ENCODE measurements at places on chromosomes 7 and 10. TPM values are rescaled to one million over a fixed set of nuclear protein-coding genes. Genes with fewer than 3 reads are reported as not detected.

GRCh38 chr10:8044331-8044907 lies 10.1 kb upstream of the GATA3 start:
- no peak for DNase-seq
- H3K4me1 ChIP-seq = peaks cover 70% of the 10 kb centered on the region
- H3K27me3 ChIP-seq = peaks cover 97% of the 10 kb centered on the region
- H3K36me3 ChIP-seq = peaks cover 3% of the 10 kb centered on the region

DNA sequence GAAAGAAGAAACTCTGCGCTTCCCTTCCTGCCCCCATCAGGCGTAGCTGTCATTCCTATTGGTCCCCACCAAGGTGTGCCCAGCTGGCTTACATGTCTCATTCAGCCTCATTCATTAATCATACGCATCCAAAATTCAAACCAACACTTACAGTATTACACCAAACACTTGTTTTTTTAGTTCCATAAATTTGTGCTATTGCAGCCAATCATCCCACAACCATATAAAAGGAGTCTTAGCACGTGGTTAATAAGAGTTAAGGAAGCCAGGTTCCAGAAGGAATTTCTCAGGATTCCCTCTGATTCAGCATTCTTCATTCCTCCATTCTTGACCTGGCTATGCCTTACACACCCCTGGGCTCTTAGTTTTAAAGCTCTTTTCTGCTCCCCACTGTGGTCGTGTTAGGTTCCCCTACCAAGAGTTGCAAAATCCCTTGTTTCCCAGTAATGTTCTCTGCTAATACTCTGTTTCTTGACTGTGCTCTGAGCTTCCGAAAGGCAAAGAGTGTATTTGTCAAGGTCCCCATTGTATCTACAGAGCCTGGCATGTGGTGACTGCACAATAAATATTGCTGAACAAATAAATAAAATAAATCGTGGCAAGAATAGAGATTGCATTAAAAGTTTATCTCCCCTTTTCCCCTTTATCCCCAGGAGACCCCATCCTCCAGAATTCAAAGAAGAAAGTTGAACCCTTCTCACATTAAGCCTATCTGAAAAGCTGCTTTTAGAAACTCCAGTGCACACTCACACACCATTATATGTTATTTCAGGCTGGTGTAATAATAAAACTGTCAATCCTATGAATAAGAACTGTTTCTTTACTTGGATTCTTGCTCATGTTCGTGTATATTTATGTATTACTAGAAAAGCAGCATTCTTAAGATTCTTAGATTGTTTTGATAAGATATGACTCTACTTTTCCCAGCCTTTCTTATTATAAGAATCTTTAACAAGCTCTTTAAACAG lies 514.4 kb downstream of the INHBA start:
- H3K36me3 ChIP-seq = no peaks in the 10 kb centered on the region
- no peaks in the 10 kb centered on the region for H3K4me1 ChIP-seq
- H3K27me3 ChIP-seq = no peaks in the 10 kb centered on the region
- DNase-seq = no peak
- H3K4me3 ChIP-seq = no peak overlapping the region

DNA sequence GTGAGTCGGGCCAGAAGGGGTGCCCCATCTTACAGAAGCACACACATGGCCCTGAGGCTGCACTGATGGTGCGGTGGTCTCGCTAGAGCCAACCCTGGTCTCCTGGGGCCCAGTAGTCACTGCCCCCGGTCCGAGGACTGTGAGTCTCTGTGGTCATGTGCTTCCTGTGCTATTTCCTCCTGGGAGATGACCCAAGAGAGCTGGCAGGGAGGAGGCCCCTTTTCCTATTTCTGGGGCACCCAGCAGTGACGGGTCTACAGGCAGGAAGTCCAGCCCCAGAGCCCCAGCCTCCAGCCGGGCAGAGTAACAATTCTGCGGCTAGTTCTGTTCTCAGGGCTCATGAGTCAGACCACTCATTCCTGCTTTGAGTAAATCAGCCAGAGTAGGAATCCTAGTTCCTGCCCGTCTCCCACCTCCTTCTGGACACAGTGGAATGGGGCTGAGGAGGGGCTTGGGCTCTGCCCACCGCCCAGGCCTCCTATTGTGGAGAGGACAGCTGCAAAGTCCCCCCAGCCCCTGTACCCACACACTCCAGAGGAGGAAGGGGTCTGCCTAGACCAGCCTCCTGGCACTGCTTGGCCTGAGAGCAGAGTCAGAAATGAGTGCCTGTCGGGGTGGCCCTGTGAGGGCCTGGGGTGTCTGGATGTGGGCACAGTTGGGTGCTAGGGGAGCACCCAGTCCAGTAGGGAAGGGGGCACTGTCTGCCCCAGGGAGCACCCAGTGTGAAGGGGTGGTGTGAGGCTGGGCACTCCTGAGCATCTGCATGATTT lies 80.5 kb upstream of the PPIF start:
- peak; percentile 82 for DNase-seq
- H3K27ac ChIP-seq = peak overlapping the region; percentile 86
- H3K36me3 ChIP-seq = peaks cover 8% of the 10 kb centered on the region
- H3K4me3 ChIP-seq = no peak overlapping the region

- H3K27me3 ChIP-seq = peaks cover 2% of the 10 kb centered on the region
- no peak overlapping the region for H3K4me3 ChIP-seq
- H3K36me3 ChIP-seq = no peaks in the 10 kb centered on the region
- DNase-seq = no peak
- no peak overlapping the region for H3K27ac ChIP-seq
- H3K4me1 ChIP-seq = no peaks in the 10 kb centered on the region
Observed at GRCh38 chr10:25867321-25867720, 66.7 kb upstream of the MYO3A start.

- peak overlapping the region; percentile 91 for H3K27ac ChIP-seq
- no peak for DNase-seq
Observed at GRCh38 chr10:3829156-3830050, 44.4 kb upstream of the KLF6 start.

GRCh38 chr10:36247478-36247877 lies 605.4 kb upstream of the FZD8 start:
- no peak for DNase-seq
- no peak overlapping the region for H3K27ac ChIP-seq
- no peaks in the 10 kb centered on the region for H3K4me1 ChIP-seq
- no peaks in the 10 kb centered on the region for H3K27me3 ChIP-seq
- no peaks in the 10 kb centered on the region for H3K36me3 ChIP-seq

DNA sequence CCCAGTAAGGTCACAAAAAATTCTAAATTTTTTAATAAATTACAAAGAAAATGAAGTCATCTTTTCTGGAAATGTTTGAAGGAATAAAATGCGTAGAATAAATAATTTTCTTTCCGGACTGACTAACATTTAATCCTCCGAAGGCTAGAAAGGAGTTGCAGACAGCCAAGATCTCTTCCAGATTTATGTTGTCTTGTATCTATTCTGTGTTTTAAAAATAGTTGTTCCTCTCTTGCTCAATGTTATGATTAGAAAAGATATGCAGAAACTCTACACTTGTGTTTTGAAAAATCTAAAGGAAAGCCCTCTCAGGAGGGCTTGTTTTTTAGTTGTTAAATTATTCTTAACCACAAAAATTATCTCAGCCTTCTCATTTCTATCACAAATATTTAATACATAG lies 70.7 kb downstream of the MACC1 start:
- no peak overlapping the region for H3K27ac ChIP-seq
- no peak overlapping the region for H3K4me3 ChIP-seq
- no peaks in the 10 kb centered on the region for H3K36me3 ChIP-seq
- no peaks in the 10 kb centered on the region for H3K27me3 ChIP-seq
- no peaks in the 10 kb centered on the region for H3K4me1 ChIP-seq

- no peak overlapping the region for H3K27ac ChIP-seq
- no peak overlapping the region for H3K4me3 ChIP-seq
Observed at GRCh38 chr7:39271402-39271801, 293.7 kb downstream of the POU6F2 start.

DNA sequence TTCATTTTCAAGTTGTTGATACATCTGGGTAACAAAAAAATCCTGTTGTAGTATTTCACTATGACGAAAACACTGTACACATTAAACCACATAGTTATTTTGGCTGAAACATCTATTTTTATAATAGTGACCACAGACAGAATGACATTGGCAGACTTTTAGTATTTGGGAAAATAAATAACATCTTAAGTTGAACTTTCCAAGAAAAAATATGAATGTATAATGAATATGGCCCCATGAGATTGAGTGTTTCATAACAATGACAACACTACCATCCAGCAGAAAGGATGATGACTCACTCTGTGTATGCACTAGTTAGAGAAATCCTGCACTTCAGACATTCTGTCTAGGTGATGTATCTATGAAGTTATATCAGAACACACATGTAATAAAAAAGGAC lies 118.1 kb downstream of the SEMA3D start:
- DNase-seq = no peak
- no peak overlapping the region for H3K27ac ChIP-seq
- no peaks in the 10 kb centered on the region for H3K36me3 ChIP-seq

DNA sequence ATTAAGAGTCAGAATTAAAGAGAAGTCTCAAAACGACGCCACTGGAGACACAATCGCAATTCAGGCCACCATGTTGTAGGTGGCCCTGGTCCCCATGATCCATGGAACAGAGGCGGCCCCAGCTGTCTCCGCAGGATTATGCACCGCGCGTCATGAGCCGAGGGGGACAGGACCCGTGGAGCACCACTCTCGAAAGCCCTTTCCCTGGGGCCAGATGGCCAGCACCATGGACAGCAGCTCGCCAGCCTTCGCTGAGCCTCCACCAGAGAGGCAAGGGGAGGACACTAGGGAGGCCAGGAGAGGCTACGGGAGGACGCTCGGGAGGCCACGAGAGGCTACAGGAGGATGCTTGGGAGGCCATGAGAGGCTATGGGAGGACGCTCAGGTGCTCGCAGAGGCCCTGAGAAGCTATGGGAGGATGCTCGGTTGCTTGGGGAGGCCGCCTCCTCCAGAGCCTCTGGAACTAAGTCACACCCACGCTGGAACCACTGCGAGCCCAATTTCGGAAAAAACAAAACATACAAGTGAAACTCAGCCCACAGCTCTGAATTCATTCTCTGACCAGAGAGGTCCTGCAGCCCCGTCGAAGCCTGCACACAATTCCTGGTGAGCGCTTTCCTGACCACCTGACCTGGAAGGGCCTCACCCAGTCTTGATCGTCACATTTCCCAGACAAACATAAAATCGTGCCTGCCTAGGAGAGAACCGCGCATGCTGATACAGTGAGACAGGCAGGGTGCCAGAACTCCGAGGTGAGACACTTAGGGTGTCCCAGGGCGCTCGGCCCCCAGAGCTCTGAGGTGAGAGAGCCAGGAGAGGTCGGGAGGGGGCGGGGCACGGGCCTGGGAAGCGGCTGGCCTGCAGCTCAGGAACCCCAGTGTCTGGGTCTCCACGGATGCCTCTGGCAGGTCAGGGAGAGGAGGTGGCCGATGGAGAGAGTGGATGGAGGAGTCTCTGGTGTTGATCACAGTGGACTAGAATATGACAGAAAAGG lies 224.4 kb downstream of the PTPRN2 start:
- H3K27me3 ChIP-seq = no peaks in the 10 kb centered on the region
- H3K27ac ChIP-seq = no peak overlapping the region
- no peak for DNase-seq

GRCh38 chr7:150850273-150850672 lies 2.0 kb upstream of the AOC1 start:
- no peak overlapping the region for H3K27ac ChIP-seq
- H3K4me1 ChIP-seq = peaks cover 6% of the 10 kb centered on the region
- DNase-seq = peak; percentile 18
- H3K36me3 ChIP-seq = no peaks in the 10 kb centered on the region

GRCh38 chr7:73623798-73624668 lies at the start of gene MLXIPL:
MLXIPL (minus strand) TSS chr7:73624522; CDS start chr7:73624492, 30 bp downstream.
- no peaks in the 10 kb centered on the region for H3K4me1 ChIP-seq
- H3K36me3 ChIP-seq = no peaks in the 10 kb centered on the region
- no peak within 1 kb of the TSS for H3K27ac ChIP-seq
- H3K4me3 ChIP-seq = no peak within 1 kb of the TSS
- peaks cover 57% of the 10 kb centered on the region for H3K27me3 ChIP-seq

DNA sequence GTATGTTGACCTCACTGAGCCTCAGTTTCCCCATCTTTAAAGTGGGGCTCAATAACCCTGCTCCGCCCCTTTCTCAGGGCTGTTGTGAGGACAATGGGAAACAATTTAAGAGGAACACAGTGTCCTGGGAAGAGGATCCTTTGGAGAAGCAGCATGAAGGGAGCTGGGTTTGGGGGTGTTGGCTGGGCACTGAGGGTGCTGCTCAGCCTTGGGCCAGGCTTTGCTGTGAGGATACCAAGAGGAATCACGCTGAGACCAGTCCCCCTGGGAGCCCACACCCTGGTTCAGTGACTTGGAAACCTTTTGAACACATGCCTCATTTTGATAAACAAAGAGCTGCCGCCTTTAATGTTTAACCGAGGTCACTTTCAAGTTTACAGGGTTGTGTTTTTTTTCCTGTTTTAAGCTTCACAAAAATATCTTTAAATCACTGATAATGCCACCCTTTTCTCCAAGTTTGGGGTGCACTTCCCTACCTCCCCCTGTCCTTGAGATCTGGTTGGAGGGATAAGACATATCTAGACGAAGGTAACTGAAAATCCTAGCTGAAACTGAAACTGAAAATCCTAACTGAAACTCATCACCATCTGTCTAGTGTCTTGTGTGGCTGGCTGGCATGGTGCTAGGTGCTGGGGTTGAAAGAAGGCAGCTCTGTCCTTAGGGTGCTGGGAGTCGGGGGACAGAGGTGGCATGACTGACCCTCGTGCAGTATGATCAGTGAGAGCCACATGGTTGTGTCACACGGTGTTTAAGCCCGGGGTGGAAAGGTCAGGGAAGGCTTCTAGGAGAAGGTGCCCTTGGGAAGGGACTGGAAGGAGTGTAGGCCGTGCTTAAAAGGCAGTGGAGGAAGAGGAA lies 27.7 kb downstream of the ZNF775 start:
- H3K4me3 ChIP-seq = peak overlapping the region; percentile 97
- peak overlapping the region; percentile 94 for H3K27ac ChIP-seq
- no peaks in the 10 kb centered on the region for H3K27me3 ChIP-seq

GRCh38 chr7:114606100-114606499 lies 191.5 kb downstream of the FOXP2 start:
- no peaks in the 10 kb centered on the region for H3K4me1 ChIP-seq
- DNase-seq = no peak
- H3K36me3 ChIP-seq = no peaks in the 10 kb centered on the region
- H3K27ac ChIP-seq = no peak overlapping the region
- no peaks in the 10 kb centered on the region for H3K27me3 ChIP-seq
- H3K4me3 ChIP-seq = no peak overlapping the region

DNA sequence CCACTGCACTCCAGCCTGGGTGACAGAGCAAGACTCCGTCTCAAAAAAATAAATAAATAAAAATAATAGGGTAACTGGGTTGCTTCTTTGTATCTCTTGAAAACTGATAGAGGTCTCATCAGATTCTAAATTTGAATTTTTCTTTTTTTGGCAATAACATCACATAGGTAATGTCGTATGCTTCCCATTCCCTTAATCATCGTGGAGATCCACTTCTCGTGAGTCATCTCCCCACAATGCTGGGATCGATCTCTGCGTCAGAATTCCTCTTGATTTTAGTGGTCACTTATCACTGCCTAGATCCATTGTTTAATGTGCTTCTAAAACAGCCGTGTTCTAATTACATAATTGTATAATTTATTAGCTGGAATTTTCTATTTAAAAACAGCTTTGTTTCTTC lies 70.5 kb upstream of the DNAJB6 start:
- H3K36me3 ChIP-seq = peaks cover 28% of the 10 kb centered on the region
- no peaks in the 10 kb centered on the region for H3K27me3 ChIP-seq
- no peak for DNase-seq
- H3K4me3 ChIP-seq = no peak overlapping the region
- no peak overlapping the region for H3K27ac ChIP-seq

The CCL24 gene
- total RNA-seq = not detected

The C10orf120 gene
- not detected for total RNA-seq

The RELN gene
- not detected for total RNA-seq

The ALOX5 gene
- total RNA-seq = 1.9 TPM

The AMZ1 gene
- 0.29 TPM for total RNA-seq
